Activated CD4-positive, alpha-beta T cell treated with anti-CD3 and anti-CD28 coated beads, Interleukin-2, amount 50 U/mL, for 4 hours (primary cell): ENCODE measurements at places on chromosomes 16 and 17.
A peak's percentile ranks its signal among the peaks of the same experiment; 100 is the strongest.

- DNase-seq = no peak
Observed at GRCh38 chr17:75755205-75755901, 9.6 kb downstream of the GALK1 start.

DNA sequence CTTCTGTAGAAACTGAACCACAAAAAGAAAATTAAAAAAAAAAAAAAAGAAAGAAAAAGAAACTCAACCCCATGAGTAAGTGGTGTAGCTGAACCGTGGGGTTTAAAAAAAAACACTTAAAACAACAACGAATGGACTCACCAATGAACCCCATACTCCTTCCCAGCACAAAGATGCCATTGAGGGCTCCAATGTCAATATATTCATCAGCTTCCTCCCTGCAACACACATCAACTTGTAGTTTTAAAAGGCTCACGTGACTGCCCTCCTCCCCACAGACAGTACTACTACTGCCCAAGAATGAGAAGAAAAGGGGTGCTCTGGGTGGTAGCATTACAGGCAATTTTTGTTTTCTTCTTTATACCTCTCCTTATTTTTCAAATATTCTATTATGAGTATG lies 3.3 kb upstream of the KLHL11 start:
- no peak for DNase-seq

GRCh38 chr16:427250-427649 lies 1.8 kb downstream of the RAB11FIP3 start:
- no peak for DNase-seq

DNA sequence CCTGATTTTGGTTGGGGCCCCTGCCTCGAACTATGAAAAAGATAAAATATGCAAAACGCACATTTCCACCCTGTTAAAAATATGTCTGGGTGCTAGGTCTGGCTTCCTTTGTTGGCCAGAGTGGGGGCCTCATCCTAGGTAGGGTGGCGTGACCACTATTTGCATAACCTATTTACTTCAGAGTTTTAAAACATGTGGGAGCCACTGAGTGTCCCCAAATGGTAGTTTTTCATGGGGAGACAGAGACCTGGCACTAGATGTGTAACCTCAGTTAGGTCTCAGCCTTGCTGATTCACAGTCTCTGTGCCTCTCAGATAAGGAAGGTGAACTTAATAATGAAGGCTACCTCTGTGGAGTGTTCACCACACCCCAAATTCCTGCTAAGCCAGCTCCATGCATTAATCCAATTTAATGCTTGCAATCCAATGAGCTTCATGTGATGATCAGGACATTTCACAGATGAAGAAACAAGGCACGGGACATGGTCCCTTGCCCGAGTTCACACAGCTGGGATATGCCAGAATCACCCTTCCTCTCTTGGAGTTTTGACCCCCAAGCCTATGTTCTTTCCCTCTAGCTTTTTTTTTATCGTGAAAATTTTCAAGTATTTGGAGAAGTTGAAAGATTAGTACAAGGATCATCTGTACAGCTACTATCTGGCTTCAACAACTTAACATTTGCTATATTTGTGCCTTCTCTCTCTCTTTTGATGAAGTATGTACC lies 103.4 kb downstream of the IRF8 start:
- no peak for DNase-seq

- DNase-seq = peak; percentile 98
Observed at GRCh38 chr17:7841396-7841914, 7.4 kb downstream of the KDM6B start.

DNA sequence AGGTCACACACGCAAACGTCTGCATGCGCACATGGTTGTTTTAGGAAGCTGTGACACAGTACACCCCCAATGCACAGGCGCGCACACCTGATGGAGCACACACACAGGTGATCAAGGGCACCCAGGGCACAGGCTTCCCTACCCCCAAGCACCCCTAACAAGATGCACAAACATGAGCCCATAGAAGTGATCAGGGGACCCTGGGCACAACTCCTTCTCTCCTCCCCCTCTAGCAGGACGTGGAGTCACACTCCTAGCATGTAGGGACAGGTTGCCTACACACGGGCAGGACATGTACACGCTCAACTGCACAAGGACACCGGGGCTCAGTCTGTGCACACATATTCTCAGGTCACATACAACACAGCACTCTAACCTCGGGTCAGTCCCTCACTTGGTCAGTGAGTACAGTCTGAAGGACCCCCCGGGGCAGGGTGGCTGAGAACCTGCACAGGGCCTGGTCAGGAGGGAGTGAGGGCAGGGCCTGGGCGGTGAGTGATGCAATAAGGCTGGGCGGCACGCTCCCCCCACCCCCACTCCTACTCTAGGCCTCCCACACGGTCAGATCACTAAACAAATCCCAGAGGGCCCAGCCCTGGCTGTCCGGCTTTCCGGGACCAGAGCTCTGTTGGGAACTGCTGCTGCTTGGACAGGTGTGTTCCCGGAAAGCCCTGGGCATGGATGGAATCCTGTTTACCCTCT lies 751 bp upstream of the DOC2B start:
- no peak for DNase-seq

GRCh38 chr17:68100000-68100641 lies 64.6 kb downstream of the KPNA2 start:
- no peak for DNase-seq

DNA sequence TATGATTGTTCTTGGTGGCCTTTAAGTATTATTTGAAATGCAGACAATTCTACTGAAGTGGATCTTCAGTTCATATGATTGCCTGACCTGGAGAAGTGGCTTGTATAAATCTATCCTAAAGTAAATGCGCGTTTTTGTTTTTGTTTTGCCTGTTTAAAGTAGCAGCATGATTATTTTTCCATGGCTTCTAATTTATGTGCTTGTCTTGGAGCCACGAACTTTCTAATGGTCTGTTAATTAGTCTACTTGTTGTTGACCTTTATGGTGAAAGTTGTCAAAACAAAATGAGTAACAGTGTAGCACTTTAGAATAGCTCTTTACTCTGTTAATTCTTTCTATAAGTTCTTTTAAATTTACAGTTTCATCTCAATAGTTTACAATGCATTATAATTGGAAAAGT lies 1.7 kb downstream of the PRKAR1A start:
- DNase-seq = no peak

- no peak for DNase-seq
Observed at GRCh38 chr16:20300312-20301097, 26.8 kb downstream of the GP2 start.

- DNase-seq = no peak
Observed at GRCh38 chr17:33210285-33210684, 82.8 kb downstream of the ASIC2 start.

GRCh38 chr16:11160676-11161115 lies 95.3 kb downstream of the SOCS1 start:
- no peak for DNase-seq

- no peak for DNase-seq
Observed at GRCh38 chr16:4979736-4980660, 21.9 kb downstream of the SEC14L5 start.

GRCh38 chr16:347203-347602 lies 5.3 kb downstream of the AXIN1 start:
- no peak for DNase-seq
